ENCODE measurements at places on chromosomes 16 and 17.

DNA sequence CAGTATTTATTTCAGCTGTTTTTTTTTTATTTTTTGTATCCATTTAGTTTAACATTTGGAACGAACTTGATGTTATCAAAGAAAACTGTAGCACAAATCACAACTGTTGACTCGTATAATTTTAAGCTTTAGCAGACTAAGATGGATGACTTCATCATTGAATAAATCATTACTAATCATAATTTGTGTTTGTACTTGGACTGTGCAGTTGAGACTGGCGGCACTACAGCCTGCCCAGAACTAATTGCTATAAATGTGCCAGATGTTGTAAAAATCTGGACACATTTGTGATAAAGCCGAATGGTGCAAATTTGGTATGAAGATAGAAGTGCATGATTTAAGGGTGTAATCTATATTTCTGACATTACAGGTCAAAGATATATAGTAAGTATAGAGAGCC lies 897.7 kb upstream of the CDH8 start:
- no peak for DNase-seq

DNA sequence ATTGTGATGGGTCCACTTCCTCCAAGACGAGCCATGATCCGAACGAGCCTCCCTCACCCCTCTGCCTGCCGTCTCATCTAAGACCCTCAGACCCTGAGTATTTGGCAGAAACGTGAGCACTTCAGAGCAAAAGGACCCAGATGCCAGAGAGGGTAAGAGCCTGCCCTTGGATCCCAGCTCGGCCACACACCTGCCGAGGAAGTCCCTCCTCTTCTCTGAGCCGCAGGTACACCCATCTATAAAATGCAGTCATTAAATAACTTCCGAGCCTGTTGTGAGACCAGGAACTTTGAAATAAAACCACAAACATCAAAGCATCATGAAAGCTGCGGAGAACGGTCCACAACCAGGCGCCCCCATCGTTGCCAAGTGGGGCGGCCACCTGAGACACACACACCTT lies 64.8 kb upstream of the DOC2B start:
- no peak for DNase-seq

GRCh38 chr17:5784791-5785190 lies 200.5 kb upstream of the NLRP1 start:
- DNase-seq = no peak

DNA sequence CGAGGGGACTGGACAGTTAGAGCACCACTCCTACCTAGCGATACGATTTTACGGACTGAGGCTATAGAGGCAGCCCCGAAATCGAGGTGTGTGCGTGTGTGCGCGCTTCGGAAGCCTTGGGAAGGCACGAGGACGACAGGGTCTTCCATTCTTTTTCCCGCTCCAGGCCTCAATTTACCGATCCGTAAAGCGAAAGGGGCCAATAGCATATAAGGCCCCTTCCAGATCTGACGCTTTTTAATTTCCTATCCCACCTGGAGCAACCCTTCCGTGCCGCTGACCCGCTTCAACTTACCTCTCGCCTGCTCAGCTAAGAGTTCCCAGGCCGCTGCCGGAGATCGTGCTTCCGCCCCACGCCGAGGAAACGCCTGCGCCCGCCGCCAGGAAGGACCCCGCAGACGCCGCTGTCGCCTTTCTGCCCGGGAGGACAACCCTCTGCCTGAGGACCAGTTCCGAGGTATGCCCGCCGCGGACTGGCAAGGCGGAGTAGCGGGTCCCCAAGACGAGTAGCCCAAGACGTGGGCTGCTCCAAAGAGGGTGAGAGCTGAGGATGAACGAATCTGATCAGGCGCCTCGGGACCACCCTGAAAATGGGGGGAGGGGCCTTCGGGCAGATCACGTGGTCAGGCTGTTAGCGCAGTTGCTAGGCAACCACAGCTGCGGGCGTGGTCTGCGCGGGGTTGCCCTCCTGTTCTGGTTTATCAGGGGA lies at the start of gene EFTUD2:
EFTUD2 (minus strand) TSS at position 372 of the 709 bp plus-strand sequence. CDS start 4,924 bp downstream, outside the sequence.
- DNase-seq = peak; percentile 76

DNA sequence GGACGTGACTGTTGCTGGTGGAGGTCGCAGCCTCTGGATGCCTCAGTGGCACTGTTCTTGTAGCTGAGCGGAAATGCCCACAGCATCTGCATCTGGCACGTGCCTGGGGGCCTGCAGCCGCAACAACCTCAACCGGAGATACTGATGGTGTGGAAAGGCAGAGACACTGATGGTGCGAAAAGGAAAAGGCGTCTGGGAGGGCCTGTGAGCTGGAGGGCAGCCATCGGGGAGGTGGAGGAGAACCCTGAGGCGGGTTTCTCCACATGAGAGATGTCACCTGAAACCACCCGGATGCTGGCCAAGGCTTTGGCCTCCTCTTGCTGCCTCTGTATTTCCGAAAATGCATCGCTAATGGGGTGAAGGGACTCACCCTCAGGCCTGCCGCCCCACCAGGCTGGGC lies 284.8 kb upstream of the WSB1 start:
- no peak for DNase-seq

- DNase-seq = no peak
These were observed 257.7 kb upstream of the PMFBP1 start for GRCh38 chr16:72429671-72430081.

DNA sequence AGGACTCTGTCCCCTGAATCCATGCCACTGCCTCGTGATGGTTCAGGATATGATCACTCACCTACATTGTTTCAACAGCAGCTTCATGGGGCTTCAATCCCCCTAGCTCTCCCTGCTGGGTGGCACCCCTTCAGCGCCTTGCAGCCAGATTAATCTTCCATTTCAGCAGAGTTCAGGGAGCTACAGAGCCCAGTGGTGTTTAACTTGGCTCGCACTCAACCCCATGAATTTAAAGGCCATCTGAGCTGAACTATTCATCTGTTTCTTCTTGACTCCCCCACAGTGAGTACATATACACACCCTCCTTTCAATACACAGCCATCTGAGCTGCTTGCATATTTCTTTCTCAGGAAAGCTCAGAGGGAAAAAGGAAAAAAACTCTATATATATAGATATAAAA lies 202.8 kb upstream of the C16orf82 start:
- DNase-seq = no peak

- no peak for DNase-seq
These were observed 64.9 kb downstream of the ZNF652 start for GRCh38 chr17:49297141-49297540.

DNA sequence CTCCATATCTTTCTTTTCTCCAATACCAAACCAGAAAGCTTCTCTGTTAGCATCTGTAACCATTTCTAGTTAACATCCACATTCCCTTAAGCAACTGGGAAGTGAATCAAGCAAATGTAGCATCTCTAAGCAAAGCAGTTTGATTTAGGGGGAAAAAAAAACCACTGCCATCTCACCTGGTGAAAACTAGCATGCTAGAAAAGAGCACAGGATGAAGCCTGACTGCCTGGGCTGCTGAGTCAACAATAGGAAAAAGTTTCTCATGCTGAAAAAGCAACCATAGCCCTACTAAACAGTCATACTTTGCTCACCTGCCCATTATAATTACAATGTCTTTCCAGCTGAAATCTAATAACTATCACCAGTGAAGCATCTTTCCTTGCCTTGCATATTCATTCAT lies 139.3 kb downstream of the ANKFN1 start:
- no peak for DNase-seq

DNA sequence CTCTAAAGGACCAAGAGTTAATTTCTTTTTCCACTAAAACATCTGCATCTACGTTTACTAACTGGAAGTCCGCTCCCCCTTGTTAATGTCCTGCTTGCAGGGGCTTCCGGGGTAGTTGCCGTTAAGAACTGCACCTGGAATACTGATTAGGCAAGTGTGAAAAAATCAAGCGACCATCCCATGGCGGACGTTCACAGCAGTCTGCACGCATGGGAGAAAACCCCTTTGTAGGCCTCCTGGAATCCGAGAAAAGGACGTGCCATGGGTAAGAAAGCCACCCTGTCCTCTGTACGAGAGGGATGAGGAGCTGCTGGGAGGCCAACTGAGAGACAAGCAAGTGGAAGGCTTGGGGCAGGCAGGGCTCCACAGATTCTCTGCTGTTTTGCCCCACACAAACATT lies 14.9 kb downstream of the SNN start:
- no peak for DNase-seq

GRCh38 chr16:25012525-25012991 lies 2.6 kb downstream of the ARHGAP17 start:
- DNase-seq = no peak

Data from NCI-H510A (cell line).